Nucleus accumbens (tissue), 56 donors: ENCODE measurements at places on chromosomes 1 and 21.

DNA sequence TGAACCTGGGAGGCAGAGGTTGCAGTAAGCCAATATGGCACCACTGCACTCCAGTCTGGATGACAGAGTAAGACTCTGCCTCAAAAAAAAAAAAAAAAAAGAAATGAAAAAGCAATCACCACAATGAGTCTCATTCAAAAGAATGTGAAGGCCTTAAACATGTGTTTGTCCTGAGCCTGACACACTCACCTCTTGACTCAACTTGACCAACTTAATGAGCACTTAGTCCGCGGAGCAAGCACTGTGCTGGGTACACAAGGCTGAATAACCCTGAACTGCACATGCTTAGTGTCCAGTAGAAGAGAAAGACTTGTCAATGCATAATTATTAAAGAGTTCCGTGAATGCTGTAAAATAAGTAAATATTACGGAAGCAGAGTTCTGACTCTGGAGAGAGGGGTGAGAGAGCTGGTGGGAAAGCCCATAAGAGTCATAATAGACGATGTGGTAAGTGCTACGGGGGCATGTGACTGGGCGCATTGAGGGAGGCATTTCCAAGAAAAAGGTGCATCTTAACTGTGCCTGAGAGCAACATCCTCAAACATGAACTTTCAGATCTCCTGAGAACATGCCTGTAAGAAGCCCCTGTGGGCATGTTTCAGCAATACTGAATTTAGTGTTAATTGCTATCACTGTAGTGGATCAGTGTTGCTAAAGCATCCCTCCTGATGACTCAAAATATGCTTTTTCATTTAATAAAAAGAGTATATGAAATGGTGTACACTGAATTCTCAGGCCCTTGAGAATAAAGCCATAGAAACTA, 27.2 kb downstream of the MCOLN2 start:
- no peak for DNase-seq

DNA sequence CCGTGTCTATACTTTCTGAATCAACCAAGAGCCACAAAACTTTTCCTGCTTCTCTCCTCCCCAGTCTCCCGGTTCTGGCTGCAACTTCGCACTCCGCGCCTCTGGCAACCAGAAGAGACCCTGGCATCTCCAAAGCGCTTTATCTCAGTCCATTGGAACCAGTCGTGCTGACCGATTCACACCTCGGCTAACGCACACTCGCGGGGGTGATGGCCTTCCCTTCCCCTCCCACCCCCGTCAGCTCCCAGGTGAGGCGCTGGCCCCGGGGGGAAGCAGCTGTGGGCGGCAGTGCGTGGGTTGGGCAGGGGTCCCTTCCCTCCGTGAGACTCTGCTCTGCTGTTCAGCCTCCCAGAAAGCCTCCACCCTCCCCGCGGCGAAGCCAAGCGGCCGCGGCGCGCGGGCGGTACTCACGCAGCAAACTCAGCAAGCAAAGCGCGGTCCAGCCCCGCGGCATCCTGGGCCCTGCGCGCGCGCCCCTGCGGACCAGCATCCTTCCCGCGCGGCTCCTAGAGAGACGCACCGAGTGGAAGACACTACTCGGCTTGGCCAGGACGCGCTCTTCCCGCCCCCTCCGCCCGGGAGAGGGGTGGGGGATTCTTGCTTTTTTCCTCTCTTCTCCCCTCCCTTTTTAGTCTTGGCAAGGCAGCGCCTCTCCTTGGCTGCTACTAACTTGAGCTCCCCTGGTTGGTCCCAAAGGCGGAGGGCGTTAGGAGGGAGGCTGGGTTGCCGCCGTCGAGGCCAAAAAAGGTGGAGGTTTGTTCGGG, at the start of gene CD34:
TSS of gene CD34 (minus strand) at position 535 of the 764 bp plus-strand sequence. CDS start at position 490, 45 bp downstream.
- no peak for DNase-seq

DNA sequence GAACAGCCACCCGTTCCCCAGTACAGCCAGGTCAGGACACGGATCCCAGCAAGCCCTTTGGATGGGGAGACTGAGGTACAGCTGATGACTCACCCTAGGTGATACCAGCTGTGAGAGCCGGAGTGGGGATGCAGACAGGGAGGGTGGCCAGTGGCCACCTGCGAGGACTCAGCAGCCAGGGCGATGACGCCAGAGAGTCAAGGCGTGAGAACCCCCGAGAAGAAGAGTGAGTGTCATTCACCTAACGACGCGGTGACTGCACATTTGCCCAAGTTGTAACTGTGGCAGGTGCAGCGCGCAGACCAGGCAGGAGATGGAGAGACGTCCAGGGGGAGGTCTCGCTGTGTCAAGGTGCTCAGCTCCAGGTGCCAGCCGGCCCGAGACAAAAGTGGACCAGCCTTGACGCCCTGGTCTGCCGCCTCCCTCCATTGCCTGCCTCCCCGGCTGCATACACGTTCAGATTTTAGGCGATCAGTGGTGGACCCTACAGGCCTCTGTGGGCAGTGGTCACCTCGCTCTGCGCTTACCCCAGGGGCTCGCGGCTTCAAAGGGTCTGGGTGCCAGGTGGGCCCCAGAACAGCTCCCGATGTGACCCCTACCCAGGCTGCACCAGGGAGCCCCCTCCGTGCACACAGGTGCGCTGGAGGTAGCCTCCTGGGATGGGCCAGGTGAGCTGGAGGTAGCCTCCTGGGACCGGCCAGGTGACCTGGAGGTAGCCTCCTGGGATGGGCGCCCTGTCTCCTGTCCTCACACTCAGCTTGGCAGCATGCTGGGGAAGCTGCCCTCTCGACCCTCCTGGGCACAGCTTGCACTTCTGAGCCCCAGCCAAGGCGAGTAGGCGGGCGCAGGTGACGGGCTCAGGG, 11.9 kb downstream of the LRRC3 start:
- DNase-seq = no peak

DNA sequence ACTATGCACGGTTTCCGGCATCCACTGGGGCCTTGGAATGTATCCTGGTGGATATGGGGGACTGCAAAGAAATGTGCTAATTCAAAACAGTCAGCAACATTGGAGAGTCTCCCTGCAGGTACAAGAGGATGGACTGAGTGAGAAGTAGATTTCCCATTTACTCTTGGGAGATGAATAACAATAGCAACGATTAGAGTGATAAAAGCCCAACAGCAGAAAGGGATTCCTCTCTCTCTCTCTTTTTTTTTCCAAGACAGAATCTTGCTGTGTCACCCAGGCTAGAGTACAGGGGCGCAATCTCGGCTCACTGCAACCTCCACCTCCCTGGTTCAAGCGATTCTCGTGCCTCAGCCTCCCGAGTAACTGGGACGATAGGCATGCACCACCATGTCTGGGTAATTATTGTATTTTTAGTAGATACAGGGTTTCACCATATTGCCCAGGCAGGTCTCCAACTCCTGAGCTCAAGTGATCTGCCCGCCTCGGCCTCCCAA, 5.0 kb upstream of the SHCBP1L start:
- no peak for DNase-seq

DNA sequence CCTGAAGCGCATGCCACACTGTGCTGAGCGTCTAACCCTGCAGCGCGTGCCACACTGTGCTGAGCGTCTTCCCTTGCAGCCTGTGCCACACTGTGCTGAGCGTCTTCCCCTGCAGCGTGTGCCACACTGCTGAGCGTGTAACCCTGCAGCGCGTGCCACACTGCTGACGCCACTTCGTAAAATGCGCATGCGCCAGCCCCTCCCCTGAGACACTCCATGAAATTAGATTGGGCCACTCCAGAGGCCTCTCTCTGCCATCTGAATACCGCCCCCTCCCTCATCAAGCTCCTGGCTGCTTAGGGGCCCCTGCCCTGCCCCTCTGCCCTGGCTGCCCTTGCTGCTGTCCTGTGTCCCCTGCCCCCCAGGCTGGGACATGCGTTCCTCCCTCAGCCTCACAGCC, 84.8 kb downstream of the POFUT2 start:
- DNase-seq = no peak

DNA sequence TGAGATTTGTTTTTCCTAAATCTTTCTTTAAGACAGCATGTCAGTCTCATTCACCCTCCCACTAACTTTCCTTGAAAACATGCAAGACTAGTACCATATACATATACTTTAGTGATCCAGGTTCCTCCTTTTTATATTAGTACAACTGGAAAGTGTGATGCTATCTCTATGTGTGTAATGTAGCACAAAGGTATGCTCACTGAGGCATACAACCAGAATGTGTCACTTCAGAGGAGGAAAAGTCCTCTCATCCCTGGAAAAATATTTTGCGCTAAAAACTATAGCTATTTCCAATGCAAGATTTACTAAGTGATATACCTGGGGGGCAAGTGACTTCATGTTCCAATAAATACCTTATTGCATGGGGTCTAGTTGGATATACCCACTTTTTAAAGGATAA, 45.9 kb downstream of the BARHL2 start:
- DNase-seq = no peak

DNA sequence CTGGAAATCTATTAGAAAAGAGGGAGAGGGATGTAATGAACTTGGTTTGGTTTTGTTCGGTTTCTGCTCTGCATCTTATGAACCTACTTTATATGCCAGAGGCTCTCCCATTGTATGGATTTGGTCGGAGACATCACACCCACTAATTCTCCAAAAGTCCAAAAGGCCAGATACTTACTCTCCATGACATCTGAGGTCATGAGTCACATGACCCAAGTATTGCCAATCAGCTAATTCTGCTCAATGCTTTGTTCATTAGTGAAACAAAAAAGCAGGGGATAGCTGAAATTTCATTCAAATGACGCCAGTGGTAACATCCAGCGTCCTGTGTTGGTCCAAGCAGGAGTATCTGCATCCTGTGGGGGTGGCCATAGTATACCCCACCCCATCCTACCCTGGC, 173.6 kb downstream of the TRIM33 start:
- DNase-seq = no peak

DNA sequence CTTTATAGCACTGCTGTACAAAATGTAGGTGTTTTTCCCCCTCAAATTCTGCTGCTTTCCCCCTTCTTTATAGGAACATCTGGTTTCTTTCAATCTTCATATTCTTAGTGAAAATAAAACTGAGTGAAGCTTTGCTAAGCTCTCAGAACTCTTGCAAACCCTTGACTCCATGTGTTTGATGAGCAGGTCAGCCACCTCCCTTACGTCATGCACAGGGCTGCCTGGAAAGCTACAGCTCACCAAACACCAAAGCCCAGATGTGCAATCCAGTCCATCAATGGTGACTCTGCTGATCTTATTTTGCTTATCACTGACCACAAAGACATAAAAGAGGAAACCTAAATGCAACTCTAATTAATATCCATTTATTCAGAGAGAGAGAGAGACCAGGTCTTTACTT, 5.5 kb downstream of the CACNA1E start:
- DNase-seq = no peak

DNA sequence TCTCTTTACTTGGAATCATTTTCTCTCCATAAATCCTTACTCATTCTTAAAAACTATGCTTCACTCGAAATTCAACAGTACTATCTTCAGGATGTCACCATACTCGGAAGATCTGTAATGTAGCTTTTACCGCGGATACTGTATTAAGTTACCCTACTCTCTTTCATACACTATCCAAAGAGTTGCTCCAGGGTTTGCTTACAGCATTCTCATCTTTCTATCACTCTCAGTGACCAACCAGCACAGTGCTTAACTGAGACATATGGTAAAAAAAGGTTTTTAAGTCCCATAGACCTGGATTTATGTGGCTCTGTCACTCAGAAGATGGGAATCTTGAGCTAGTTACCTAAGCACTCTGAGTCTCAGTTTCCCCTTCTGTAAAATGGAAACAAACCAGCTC, 15.8 kb downstream of the GTF2B start:
- DNase-seq = no peak

- no peak for DNase-seq
Measured at GRCh38 chr1:25392841-25393240, 27.8 kb downstream of the RHCE start.

DNA sequence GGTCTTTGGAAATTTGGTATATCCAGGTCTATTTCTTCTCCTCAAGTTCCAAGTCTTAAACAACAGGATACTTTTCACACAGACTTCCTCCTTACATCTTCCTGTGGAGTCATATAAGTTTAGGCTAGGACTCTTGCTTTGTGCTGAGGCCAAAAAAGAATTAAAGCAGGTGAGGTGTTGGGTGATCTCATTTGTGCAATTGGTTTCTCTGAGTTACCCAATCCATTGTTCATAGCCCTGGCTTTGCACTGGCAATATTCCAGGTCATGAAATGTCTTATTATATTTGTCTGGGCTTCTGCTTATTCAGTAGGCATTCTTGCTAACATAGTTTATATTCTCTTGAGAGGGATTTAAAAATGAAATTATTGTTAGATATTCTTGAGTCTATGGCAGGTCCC, 14.1 kb upstream of the KIAA0040 start:
- DNase-seq = no peak

DNA sequence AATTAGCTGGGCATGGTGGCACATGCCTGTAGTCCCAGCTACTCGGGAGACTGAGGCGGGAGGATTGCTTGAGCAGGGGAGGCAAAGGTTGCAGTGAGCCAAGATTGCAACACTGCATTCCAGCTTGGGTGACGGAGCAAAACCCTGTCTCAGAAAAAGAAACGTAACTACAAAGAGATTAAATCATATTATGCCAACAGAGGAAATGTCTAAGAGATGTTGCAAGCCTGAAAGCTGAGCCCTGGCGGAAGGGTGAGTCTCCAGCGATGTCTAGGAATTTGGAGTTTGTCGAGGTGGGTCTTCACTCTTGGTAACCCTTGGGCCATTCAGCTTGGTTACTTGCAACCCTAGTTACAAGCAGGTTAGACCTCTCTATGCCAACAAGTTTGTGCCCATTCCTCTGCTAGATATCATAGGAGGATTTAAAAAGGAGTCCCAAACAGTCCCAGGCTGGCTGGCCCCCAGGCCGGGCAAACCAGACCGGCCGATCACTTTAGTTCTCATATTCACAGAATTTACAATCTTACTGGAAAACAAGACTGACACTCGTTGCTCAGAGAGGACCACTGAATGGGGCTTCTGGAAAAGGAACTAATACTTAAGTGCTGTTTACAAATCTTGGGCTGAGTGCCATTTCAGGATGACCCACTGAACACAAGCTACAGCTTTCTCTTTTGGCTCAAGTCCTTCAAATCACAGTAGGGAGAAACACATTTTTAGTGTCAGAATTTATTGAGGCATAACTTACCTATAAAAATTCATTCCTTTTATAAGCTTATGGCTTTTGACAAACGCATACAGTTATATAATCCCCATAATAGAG, 27.1 kb downstream of the SLC30A1 start:
- no peak for DNase-seq

GRCh38 chr1:3727042-3727824, 25.0 kb upstream of the CCDC27 start:
- peak; percentile 48 for DNase-seq

GRCh38 chr1:23598424-23598823, 39.1 kb upstream of the ID3 start:
- no peak for DNase-seq

DNA sequence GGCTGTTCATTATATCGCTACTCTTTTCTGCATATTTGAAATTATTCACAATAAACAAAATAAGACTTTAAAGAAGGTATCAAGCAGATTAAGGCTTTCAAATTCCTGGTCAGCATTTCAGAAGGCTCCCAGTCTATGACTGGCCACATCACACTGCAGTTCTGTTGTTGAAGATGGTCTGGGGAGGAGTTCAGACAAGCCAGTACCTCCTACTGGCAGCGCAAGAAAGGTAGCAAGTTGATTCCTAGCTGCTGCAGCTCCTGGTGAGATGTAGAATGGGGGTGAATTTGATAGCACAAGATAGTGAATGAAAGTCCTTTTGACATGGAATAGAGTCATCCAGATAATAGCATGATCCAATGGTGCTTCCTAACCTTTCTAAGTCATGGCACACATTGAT, 88.2 kb upstream of the BEND5 start:
- DNase-seq = no peak
